Fibroblast of lung (primary cell): ENCODE measurements at places on chromosomes 3 and 15. TPM values are rescaled to one million over a fixed set of nuclear protein-coding genes. Genes with fewer than 3 reads are reported as not detected.

GRCh38 chr15:75109021-75109735, 85.8 kb downstream of the PPCDC start:
- no peak for DNase-seq

DNA sequence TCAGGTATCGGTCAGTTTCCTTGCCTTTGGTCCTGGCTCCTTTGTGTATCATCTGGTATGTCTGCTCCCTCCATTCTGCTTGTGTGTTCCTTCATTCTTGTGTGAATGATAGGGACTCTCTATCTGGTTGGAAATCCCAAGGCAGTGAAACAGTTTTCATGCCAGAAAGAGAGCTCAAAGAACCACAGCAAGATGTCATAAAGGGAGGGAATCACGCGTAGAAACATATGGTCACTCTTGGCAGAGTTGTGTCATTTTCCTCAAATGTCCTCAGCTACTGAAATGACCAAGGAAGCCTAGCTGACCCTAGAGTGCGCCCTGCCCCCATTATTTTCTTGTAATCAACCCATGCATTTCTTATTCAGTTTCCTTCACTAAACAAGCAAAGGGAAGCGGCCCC, 48.0 kb downstream of the RASGRP1 start:
- no peak for DNase-seq

GRCh38 chr15:99436542-99437314, 129.1 kb upstream of the MEF2A start:
- no peak for DNase-seq

- DNase-seq, result peak; percentile 91
Measured at GRCh38 chr3:78951342-78951945, 816.4 kb downstream of the ROBO1 start.

DNA sequence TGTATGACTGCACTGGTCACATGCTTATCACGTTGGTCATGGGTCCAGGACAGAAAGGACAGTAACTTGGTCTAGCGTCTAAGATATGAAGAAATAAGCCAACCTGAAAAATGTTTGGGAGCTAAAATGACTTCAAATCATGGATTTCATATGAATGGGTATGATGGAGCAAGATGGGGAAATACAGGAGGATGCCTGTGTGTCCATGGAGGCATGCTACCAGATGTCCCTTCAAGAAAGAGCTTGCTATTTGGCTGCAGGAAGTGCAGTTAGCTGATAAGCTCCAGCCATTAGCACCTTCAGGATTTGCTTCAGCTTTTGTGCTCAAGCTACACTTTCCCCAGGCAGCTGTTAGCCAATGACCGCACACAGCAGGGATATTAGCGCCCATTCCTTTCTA, 164.6 kb upstream of the THBS1 start:
- no peak for DNase-seq

DNA sequence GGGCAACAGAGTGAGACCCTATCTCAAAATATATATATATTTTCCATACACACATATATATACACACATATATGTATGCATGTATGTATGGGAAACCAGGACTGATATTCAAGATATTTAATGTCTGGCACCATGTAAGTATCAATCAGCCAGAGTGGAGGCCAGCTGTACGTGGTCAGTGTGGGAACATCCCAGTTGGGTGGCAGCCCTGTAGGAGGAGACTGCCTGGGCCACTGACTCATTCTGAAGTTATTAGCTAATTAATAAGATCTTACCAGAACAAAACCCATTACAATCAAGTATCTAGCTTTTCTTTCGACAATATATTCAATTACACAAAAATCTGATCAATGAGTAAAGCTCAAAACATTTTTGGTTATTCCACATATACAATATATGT, 85.1 kb upstream of the OCA2 start:
- DNase-seq, result peak; percentile 17

GRCh38 chr3:98735761-98736269, 27.3 kb upstream of the ST3GAL6 start:
- peak; percentile 12 for DNase-seq

- peak; percentile 32 for DNase-seq
Measured at GRCh38 chr3:139695426-139696313, 17.9 kb upstream of the NMNAT3 start.

The COL6A6 gene
- polyA plus RNA-seq, result 0.11 and 0.15 TPM in 2 replicates

The CDAN1 gene
- 3.0 and 4.1 TPM in 2 replicates for polyA plus RNA-seq

The GP5 gene
- polyA plus RNA-seq, result 0.02 and 0.06 TPM in 2 replicates

The ADGRG7 gene
- not detected in 2 replicates for polyA plus RNA-seq
